Endothelial cell (in vitro differentiated cells): ENCODE measurements at places on chromosomes 6 and 20. TPM values are rescaled to one million over a fixed set of nuclear protein-coding genes. Genes with fewer than 3 reads are reported as not detected.
A peak's percentile ranks its signal among the peaks of the same experiment; 100 is the strongest.

Gene ZBTB46
- total RNA-seq: 42.1 TPM

DNA sequence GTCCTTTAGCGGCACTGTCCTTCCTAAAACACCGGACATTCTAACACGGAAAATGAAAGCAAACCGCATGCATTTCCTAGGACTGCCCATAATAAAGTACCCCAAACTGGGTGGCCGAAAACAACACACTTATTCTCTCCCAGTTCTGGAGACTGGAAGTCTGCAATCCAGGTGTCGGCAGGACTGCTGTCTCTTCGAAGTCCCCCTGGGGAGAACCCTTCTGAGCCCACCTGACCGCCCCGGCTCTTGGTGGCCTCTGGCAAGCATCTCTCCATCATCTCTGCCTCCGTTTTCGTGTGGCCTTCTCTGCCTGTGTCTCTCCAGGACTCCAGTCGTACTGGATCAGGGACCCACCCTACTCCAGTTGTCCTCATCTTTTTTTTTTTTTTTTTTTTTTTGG, 55.4 kb downstream of the SYNJ2 start:
- no peak for DNase-seq

GRCh38 chr20:37395921-37396415, 50.0 kb downstream of the SRC start:
- peak; percentile 50 for DNase-seq

DNA sequence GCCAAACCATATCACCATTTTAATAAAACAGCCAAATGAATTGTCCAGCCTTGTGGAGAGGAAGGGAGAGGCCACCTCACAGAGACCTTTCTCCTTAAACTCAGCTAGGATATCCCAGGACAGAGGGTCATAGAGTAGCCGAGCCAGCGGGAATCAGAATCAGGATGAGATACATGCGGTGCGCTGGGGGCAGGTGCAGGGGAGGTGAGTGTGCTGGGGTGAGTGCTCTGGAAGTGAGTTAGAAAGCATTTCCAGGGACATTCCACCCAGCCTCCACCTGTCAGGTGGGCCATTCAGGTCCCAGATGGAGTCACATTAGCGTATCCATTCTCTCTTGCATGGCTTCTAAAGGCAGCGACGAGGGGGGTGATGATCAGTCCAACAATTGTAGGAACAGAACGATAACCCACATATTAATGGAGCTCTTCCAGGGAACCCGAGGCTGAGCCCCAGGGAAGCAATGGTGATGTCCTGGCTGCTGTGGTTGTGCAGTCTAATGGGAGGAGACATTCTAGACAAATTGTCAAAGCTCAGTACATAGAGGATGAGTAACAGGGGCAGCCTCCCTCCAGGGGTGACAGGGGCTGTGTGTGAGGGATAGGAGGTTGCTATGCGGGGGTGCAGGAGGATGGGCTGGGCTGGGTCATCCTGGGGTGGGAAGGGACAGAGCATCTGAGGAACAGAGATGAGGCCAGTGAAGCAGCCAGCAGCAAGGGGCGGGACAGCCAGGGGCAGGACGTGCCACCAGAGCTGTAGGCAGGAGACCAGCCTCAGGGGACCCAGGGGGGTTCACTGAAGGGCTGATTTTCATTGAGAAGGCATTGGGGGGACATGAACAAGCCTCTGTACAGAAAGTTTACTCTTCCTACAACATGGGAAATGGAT, 88.7 kb upstream of the FRMD1 start:
- DNase-seq: no peak

- DNase-seq: no peak
These were observed 64.8 kb downstream of the FYN start for GRCh38 chr6:111808493-111808892.

GRCh38 chr20:23391707-23392310, 29.5 kb downstream of the NAPB start:
- no peak for DNase-seq

GRCh38 chr6:52305948-52306767, 21.6 kb upstream of the MCM3 start:
- DNase-seq: no peak

DNA sequence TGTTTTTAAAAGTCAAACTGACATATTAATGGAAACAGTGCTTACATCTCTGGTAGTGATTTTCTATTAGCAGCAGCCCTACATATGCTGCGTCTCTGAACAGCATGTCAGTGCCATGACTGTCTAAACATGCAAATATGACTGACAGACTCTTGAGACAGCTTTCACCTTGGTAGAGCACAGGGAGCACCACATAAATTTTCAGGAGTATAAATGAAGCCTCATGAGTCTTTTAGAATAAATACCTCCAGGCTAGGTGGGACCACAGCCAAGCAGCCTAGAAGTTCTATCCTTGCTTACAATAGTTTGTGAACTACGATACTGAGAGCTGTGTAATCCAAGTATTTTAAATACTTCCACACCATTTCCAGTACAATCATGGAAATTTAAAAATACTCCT, 410.7 kb upstream of the RUNX2 start:
- DNase-seq: no peak

DNA sequence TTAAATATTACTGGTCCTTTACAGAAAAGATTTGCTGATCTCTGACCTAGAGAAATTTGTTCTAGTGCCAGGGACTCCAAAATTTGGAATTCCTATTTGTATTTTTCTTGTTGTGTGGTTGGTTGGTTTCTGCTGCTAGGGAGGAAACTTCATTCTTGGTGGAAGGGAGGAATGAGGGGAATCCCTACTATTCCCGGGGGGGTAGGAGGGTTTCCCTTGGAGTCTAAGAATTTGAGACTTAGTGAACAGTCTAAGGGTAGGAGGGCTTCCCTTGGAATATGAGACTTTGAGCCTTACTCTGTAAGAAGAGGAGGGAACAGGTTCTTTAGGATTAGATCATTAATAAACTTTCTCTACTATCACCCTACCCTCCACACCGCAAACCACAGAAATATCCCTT, 67.1 kb upstream of the ADGRF1 start:
- DNase-seq: no peak

GRCh38 chr6:64280569-64280968, 645.0 kb downstream of the PHF3 start:
- no peak for DNase-seq

GRCh38 chr20:58103517-58103904, 124.9 kb downstream of the ANKRD60 start:
- no peak for DNase-seq

Gene POPDC3
- 5.2 TPM for total RNA-seq

DNA sequence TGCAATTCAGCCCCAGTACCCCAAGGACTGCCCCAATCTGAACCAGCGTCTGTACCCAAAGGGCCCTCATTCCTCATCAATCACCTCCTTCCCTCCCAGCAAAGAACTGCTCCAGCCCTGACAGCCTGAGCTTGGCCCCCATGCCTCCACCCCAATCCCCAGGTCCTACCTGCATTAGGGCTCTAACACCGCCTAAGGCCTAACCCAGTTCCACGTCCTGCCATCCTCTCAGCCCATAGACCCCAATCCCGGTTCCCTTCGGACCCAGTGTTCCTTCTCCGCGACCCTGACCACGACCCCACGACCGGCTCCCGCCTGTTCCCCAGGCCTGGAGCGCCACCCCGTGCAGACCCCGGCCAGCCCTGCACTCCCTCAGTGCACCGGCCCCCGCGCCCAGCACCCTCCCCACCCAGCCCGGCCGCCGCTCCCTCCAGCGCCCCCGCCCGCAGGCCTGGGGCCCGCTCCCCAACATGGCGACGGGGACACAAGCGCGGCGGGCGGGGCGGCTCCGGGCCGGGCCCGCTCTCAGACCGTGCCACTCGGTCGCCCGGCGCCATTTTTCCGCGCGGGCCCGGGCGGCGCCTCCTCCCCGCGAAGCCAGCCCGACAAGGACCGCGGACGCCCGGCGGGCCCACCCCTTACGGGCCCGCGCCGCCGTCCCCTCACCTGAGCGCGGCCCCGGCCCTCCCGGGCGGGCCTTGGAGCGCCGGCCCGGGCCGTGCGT, 483 bp downstream of the NCOA6 start:
- DNase-seq: peak; percentile 68

GRCh38 chr20:24100370-24101011, 111.9 kb upstream of the GGTLC1 start:
- DNase-seq: peak; percentile 63

GRCh38 chr6:5383856-5384255, 122.5 kb downstream of the FARS2 start:
- DNase-seq: no peak

DNA sequence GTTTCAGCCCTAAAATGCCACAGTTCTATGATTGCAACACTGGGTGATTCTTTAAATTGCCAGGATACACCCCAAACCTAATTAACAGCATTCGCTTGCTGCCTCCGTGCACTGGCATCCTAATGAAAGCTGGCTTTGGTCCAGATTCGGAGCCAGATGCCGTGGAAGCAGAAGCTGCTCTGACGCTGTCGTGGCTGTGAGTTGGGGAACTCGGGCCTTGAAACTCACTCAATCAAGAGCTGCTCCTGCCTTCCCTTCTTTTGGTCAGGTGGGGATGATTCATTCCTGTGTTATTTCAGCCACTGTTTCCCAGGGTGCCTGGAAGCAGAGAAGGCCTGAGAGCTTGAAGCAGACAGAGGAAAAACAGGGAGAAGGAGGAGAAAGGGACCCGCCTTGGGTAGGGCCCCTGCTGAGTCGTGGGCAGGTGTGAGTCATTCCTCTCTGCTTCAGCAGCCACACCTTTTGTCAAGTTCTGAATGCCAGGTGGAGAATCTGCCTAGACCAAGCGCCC, 36.2 kb upstream of the DSP start:
- no peak for DNase-seq

DNA sequence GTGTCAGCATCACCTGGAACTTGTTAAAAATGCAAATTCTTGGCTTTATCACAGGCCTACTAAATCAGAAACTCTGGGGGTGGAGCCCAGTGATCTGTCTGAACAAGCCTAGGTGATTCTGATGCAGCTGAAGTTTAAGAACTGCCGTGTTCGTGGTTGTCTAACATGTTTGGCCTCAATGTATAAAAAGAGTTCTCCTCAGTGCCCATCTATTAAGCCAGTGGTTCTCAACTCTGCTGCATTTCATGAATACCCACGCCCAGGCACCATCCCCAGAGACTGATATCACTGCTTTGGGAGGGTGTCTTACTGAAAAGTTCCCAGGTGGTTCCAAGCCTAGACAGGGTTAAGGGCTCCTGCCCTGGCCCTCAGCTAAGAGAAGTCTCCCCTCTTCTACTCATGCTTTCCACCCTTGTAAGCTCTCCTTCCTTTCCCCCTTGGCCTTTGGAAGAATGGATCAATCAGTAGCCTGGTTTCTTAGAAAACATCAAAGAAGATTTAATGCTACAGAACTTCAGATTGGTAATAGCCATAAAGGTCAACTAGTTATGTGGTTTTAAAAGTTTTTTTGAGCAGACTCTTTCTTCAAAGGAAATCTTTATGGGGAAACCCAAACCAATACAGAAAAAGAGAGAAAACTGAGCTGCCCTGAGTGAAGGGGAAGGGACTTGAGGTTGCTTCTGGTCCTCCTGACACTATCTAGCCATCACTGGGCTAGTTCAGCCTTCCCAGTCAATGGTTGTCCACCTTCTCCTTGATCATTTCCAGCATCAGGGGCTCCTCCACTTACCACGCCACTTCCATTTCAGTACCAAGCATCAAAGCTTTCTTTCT, 38.9 kb upstream of the TNFAIP3 start:
- no peak for DNase-seq

Gene LPIN3
- 20.1 TPM for total RNA-seq

Gene TRIM38
- total RNA-seq: 3.8 TPM

Gene THBS2
- 0.23 TPM for total RNA-seq

Gene PDYN
- total RNA-seq: not detected

GRCh38 chr20:10990625-10991382, 317.0 kb upstream of the JAG1 start:
- DNase-seq: no peak

Gene BTN3A1
- 7.1 TPM for total RNA-seq

DNA sequence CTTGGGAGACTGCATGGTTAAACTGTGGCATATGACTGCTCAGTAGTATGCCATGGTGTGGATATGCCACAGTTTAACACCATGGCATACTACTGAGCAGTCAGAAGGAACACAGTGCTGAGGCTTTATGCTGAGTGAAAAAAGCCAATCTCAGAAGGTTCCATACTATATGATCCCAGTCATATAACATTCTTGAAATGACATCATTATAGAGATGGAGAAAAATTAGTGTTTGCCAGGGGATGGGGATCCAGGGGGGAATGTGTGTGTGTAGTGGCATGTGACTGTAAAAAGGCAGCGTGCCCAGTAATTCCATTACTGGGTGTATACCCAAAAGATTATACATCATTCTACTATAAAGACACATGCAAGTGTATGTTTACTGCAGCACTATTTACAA, 85.8 kb downstream of the FOXF2 start:
- DNase-seq: no peak

DNA sequence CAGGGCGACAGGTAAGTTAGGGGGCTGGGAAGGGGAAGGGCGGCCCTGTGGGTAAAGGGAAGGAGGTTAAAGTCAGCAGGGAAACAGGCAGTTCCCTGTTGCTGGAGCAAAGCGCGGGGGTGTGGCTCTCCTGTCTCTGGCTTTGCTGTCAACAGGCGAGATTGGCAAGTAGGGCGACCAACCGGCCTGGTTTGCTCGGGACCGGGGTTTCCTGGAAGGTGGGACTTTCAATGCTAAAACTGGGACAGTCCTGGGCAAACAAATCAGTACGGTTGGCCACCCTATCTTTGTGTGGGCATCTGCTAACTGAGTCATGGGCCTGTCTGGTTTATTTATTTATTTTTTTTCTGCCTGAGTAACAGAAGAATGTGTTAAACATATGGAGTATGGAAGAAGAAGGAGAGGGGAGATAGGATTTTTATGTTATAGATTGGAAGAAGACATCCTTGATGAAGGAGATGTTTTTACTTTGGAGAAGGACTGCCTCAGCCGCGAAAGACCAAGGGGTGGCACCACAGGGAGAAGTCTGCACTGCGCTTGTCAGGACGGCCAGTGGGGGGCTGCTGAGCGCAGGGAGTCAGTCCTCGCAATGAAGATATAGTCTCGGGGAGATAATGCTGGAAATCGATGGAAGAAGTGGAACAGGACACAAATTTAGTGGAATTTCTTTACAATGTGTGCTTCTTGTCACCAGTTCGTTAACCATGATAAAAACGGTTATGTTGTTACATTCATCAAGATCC, 43.4 kb upstream of the ESR1 start:
- peak; percentile 77 for DNase-seq

Gene CYP24A1
- not detected for total RNA-seq
